ENCODE measurements at places on chromosomes 12 and 14. TPM values are rescaled to one million over a fixed set of nuclear protein-coding genes. Genes with fewer than 3 reads are reported as not detected.
A peak's percentile ranks its signal among the peaks of the same experiment; 100 is the strongest.

FBRSL1 gene
- total RNA-seq, result 4.0 TPM

BTBD7 gene
- total RNA-seq, result 14.3 TPM

ETFRF1 gene
- 18.3 TPM for total RNA-seq

NID2 gene
- not detected for total RNA-seq

BDKRB2 gene
- total RNA-seq, result not detected

CIROP gene
- total RNA-seq, result not detected

RIMBP2 gene
- total RNA-seq, result not detected

TRIM9 gene
- total RNA-seq, result 0.63 TPM

DDIT3 gene
- total RNA-seq, result 73.3 TPM

DAZAP2 gene
- total RNA-seq, result 362 TPM

MORN3 gene
- total RNA-seq, result 1.6 TPM

OTOGL gene
- not detected for total RNA-seq

CHMP4A gene
- 94.6 TPM for total RNA-seq

DPY19L2 gene
- not detected for total RNA-seq

KRT6C gene
- not detected for total RNA-seq

GRCh38 chr14:69610020-69610873, 1.1 kb upstream of the SUSD6 start:
- DNase-seq, result peak; percentile 42

- no peak for DNase-seq
These were observed 92.7 kb downstream of the CACNA1C start for GRCh38 chr12:2145433-2145998.

GRCh38 chr12:103887738-103888137, 42.5 kb upstream of the HSP90B1 start:
- no peak for DNase-seq

DNA sequence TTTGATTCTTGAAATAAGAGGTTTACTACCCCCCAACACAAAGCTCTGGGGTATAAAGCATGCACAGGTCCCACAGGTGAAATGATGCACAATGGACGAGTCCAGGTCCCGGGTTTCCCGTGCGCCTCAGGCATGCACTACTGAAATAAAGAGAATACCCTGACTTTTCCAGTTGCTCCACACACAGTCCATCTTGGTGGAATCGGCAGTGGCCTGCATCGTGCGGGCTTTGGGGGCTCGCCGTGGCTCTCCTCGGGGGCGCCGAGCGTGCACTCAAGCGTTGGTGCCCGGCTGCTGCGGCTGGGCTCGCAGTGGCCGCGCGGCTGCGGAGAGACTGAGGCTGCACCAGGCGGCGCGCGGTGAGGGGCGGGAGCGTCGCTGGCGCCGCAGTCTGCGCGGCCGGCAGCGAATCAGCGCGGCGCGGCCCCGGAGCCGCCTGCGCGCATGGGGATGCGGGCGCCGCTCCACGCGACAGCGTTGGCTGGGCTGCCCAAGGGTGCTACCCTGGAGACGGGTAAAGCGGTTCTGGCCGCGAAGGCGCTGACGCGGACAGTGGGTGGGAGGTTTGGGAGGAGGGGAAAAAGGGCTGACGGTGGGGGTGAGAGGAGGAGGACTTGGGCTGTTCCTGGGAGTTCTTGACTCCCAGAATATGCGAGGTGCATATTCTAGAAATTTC, 53.8 kb upstream of the CCDC175 start:
- no peak for DNase-seq

GRCh38 chr14:103561381-103562178, 877 bp downstream of the BAG5 start:
- peak; percentile 87 for DNase-seq

DNA sequence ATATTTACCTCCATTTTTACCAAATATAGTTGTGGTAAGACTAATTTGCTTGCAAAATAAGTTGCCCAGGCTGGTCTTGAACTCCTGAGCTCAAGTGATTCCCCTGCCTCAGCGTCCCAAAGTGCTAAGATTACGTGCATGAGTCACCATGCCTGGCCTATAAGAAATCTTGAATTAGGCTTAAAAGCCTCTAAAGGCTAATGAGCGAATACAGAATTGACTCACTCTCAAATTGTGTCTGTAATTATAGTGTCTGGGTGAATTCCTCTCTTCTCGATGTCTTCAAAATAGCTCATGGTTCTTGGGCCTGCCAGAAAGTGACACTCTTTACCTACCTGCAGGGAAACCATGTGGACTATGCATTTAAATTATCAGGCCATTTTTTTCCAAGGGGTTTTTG, 403.5 kb downstream of the SLC16A7 start:
- no peak for DNase-seq

GRCh38 chr14:105161964-105162668, 6.5 kb downstream of the JAG2 start:
- no peak for DNase-seq

- DNase-seq, result peak; percentile 96
These were observed at the start of gene PTPN6 for GRCh38 chr12:6950811-6951540. Gene PTPN6, plus strand, starts transcription at chr12:6951356. Its CDS starts 157 bp downstream, at chr12:6951513.

DNA sequence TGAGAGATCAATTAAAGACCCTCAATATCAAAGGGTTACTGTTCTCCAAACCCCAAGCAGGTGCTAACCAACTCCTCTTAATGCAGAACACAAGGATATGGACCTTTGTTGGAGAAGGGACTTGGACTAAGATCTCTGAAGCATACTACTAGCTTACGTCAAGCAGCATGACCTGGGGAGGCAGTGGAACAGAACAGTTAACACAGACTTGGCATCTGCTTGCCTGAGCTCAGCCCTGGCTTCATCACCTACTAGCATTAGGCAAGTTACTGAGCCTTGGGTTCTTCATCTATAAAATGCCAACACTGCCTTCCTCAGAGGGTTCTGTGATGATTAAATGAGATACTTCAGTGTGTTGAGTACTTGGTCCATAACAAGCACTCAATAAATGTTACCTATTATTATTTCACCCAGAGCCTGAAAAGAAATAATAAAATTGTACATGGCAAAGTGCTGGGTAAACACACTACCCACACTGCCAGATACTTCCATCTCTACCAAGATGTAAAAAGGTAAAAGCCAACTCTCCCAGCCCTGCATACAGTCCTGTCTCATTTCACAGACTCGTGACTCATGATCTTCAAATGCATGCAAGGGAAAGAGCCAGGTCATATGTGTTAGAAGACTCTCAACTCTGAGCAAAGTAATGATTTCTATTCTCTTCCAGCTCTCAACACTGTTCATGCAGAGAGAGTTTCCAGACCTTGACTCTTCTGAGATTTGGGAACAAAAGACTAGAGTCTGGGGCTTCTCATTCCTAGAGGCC, 39.7 kb downstream of the FMNL3 start:
- no peak for DNase-seq

DNA sequence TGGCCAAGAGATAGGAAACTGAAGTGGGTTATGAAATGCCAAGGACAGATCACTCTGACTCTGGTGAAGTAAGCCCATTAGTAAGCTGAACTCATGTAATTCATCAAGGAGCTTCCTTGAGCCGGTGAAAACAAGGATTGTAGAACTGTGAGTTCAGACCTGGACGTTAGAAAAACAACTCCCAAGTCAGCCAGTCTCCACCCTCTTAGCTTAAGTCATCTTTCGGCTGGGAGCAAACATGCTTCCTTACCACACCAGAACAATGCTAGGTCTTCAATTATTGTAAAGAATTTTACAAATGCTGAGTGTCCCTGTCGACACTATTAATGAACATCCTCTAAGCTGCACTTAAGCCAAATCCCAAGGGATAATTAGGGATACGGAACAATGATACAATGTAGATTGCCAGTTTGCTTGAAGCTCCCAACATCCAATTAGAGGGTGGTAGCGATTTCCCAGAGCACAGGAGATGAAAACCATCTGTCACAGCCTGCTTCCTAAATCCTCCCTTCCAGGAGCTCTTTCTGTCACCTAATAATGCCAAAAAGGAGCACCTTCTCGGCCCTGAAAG, 45.7 kb upstream of the VASH1 start:
- no peak for DNase-seq

- DNase-seq, result no peak
These were observed 138.0 kb downstream of the C12orf75 start for GRCh38 chr12:105468464-105468863.

DNA sequence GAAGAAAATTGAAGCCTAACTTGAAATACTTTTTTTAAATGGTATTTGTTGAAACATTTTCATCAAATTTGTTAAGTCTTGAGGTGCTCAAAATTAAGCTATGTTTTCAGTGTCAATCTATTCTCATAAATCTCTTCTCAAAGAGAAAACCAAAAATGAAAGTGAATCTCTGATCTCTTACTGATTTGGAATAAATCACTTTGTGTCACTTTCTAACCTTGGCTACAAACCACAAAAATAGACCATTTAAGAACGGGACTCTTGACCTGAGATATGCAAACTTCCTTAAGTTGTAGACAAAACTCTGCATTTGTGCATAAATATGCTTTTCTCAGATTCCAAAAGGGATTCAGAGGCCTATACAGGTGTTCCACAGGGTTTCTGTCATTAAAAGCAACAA, 192.9 kb downstream of the SEC23A start:
- DNase-seq, result no peak

DNA sequence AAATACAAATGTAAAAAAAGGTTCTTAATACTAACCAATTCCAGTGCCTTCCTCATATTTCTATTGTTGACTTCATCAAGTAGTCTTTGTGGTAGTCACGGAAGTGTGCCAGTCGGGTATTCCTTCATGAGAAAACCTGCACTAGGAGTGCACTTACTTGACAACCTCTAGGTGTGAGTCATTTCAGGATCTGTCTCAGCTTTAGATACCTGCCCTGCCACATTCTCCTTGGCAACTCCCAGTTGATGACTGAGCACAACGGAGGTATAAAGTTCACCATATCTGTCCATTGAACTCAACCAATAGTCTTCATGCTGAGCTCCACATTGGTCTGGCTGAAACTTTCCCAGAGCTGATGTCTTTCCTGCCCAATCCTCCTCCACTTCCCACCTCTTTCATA, 215.7 kb downstream of the SYT10 start:
- DNase-seq, result no peak

DNA sequence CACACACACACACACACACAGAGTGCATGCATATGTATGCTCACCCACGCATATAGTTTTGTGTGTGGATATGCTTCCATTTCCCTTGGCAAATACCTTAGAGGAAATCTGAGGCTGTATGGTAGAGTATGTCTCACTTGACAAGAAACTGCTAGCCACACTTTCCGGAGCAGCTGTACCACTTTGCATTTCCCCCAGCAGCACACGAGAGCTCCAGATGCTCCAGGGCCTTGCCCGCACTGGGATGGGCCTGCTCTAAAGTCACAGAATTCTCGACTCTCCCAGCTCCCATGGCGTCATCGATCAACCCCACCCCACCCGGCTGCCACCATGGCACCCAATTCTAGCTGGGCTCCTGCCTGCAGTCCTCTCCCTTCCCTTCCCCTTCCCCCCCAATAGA, 21.9 kb downstream of the CLMN start:
- peak; percentile 94 for DNase-seq

- no peak for DNase-seq
These were observed 108.3 kb downstream of the CRADD start for GRCh38 chr12:93785249-93786010.

GRCh38 chr12:6824085-6824775, 2.6 kb downstream of the GPR162 start:
- DNase-seq, result no peak

DNA sequence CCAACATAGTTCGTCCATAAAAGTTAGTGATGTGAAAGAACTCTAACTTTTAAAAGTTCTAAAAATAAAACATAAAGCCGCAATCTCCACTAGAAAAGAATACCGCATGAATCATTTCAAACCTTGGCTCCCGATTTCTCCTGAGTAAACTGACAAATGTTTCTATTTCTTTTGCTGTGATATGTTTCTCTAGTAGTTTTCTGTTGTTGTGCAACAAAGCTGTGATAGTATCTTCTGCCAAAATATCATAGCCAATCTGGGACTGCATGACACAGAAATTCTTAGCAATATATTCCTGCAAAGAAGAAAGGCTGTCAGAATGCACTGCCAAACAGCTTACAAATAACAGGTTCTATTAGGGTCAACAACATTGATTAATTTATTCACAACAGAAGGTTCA, 174.0 kb downstream of the ITPR2 start:
- DNase-seq, result no peak

- DNase-seq, result no peak
These were observed 53.6 kb downstream of the ERO1A start for GRCh38 chr14:52641745-52642144.

GRCh38 chr12:121939186-121939585, 20.8 kb downstream of the CFAP251 start:
- peak; percentile 60 for DNase-seq

- DNase-seq, result no peak
These were observed 6.1 kb upstream of the GPR132 start for GRCh38 chr14:105071326-105071725.

GRCh38 chr12:54980341-54980740, 4.2 kb downstream of the TESPA1 start:
- no peak for DNase-seq

DNA sequence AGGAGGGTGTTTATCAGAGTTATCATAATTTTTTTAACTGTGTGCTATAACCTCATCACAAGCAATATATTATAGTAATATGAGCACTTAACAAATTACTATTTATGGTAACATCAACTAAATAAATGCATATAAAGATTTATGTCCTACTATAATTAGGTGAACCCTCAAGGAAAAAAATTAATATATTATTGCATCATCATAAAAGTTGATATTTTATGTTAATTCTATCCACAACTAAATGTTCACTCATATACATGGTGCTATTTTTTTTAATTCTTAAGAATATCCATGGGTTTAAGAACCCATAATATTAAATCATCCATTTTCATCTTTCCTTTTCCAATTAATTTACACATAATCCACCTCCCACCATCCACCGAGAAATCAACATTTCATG, 506.0 kb upstream of the USP15 start:
- no peak for DNase-seq

DNA sequence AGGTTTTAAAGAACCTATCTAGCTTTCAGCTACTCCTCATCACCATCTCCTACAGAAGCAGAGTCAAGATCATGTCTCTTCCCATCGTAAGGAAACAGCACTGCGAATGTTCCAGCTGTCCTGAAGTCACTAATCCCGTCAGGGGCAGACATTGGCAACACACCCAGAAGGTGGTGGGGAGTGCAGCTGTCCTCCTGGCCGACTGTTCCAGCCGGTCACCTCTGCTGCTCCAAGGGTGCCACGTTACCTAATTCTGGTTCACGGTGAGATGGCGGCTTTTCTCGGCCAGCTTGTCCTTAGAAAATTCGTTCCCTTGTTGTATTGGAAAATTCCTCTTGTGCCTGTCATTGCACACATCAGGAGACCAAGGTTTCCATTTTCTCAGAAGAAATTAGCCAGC, 196.2 kb downstream of the ZFP36L1 start:
- DNase-seq, result no peak

- no peak for DNase-seq
These were observed 80.5 kb upstream of the BTG1 start for GRCh38 chr12:92226071-92226661.
